ENCODE measurements at places on chromosomes 6 and 20. TPM values are rescaled to one million over a fixed set of nuclear protein-coding genes. Genes with fewer than 3 reads are reported as not detected.

Gene PLG
- 1.2 TPM for total RNA-seq

Gene MRPL14
- total RNA-seq = 91.1 TPM

Gene NTSR1
- total RNA-seq = not detected

Gene PCK1
- 0.56 TPM for total RNA-seq

Gene TRIM31
- total RNA-seq = 0.18 TPM

Gene TP53TG5
- not detected for total RNA-seq

DNA sequence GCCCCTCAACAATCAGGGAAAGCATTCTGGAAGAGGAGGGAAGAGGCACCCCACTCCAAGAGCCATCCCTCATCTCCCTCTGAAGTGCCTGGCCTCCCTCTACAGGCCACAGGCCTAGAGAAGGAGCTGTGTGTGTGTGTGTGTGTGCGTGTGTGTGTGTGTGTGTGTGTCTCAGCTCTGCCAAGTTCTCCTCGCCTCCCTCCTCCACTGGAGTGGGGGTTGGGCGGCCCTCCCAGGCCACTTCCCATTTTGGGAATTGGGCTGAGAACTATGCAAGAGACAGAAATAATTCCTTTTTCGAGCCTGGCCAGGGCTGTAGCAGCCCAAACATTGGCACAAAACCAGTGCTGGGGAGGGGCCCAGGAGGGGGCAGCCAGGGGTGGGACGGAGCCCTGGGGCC lies 35.7 kb downstream of the KCNB1 start:
- no peaks in the 10 kb centered on the region for H3K36me3 ChIP-seq
- no peaks in the 10 kb centered on the region for H3K4me1 ChIP-seq
- H3K27ac ChIP-seq = no peak overlapping the region
- H3K4me3 ChIP-seq = no peak overlapping the region
- peaks cover 5% of the 10 kb centered on the region for H3K27me3 ChIP-seq

DNA sequence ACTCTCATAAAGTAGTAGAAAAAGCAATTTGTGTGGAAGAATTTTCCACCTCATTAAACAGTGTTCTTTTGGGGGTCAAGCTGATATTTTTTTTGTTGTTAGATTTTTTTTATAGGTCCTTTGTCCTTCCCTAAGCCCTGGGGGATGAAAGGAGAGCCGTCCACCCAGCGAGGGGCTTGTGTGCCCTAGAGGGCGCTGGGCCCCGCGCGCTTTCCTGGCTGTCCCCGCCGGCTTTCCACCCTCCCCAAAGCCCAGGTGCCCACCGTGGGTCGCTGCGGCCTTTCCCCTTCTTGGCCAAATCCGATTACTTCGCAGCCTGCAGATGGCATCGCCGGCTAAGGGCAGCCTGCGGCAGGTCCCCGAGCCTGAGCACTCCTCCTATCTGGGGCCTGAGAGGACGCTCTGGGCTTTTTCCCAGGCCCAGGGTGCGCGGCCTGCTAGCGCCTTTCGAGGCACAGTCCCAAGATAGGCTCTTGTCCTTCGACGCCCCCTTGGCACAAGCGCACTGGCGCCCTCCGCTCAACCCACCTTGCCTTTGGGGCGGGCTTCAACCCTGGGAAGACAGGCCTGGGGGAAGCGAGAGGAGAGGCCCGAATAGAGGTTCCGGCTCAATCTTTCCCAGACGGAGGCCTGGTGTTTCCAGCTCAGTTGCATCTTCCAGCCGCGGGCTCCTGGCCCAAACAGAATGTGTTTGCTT lies 33.6 kb downstream of the TFAP2A start:
- H3K4me1 ChIP-seq = no peaks in the 10 kb centered on the region
- H3K27me3 ChIP-seq = peaks cover 10% of the 10 kb centered on the region
- H3K36me3 ChIP-seq = no peaks in the 10 kb centered on the region
- H3K4me3 ChIP-seq = no peak overlapping the region

GRCh38 chr6:106114492-106114891 lies 28.4 kb downstream of the PRDM1 start:
- no peaks in the 10 kb centered on the region for H3K27me3 ChIP-seq
- H3K27ac ChIP-seq = peak overlapping the region; percentile 63
- peaks cover 3% of the 10 kb centered on the region for H3K36me3 ChIP-seq
- DNase-seq = peak; percentile 62
- peaks cover 44% of the 10 kb centered on the region for H3K4me1 ChIP-seq

- no peak for DNase-seq
- H3K4me1 ChIP-seq = no peaks in the 10 kb centered on the region
- H3K36me3 ChIP-seq = no peaks in the 10 kb centered on the region
- no peaks in the 10 kb centered on the region for H3K27me3 ChIP-seq
- H3K4me3 ChIP-seq = no peak overlapping the region
These were observed 184.3 kb downstream of the CARMIL1 start for GRCh38 chr6:25463441-25463840.

- H3K27ac ChIP-seq = no peak overlapping the region
- H3K27me3 ChIP-seq = no peaks in the 10 kb centered on the region
- H3K4me1 ChIP-seq = peaks cover 4% of the 10 kb centered on the region
These were observed 21.1 kb downstream of the ABHD12 start for GRCh38 chr20:25369529-25369928.

GRCh38 chr6:110358553-110359160 lies 508 bp upstream of the METTL24 start:
- H3K4me3 ChIP-seq = no peak overlapping the region
- no peak overlapping the region for H3K27ac ChIP-seq
- H3K36me3 ChIP-seq = no peaks in the 10 kb centered on the region
- no peaks in the 10 kb centered on the region for H3K4me1 ChIP-seq

- no peaks in the 10 kb centered on the region for H3K36me3 ChIP-seq
- no peak overlapping the region for H3K27ac ChIP-seq
- H3K27me3 ChIP-seq = no peaks in the 10 kb centered on the region
- no peak for DNase-seq
- no peak overlapping the region for H3K4me3 ChIP-seq
- H3K4me1 ChIP-seq = no peaks in the 10 kb centered on the region
These were observed 459.5 kb downstream of the KIF16B start for GRCh38 chr20:16113736-16114135.

- H3K4me1 ChIP-seq = no peaks in the 10 kb centered on the region
- no peaks in the 10 kb centered on the region for H3K27me3 ChIP-seq
- H3K27ac ChIP-seq = no peak overlapping the region
- no peak for DNase-seq
These were observed 450.3 kb upstream of the GJE1 start for GRCh38 chr6:141682391-141682790.

DNA sequence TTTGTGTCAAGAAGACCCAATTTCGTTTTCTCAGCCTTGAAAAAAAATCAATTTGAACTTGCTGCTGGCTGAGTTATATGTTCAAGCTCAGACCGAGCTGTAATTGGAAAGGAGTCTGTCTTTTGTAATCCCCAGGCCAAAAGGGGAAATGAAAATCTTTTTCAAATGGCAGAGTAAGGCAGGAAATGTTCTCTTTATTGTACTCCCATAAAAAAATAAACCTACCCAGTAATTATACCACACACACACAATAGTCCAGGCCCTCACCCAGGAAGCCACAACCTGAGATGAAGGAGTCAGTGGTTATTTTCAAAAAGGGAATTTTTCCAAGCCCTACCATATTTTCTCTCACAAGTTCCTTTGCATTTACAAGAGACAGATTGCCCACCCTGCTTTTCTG lies 45.3 kb downstream of the CLIC5 start:
- H3K4me1 ChIP-seq = no peaks in the 10 kb centered on the region
- no peaks in the 10 kb centered on the region for H3K27me3 ChIP-seq

DNA sequence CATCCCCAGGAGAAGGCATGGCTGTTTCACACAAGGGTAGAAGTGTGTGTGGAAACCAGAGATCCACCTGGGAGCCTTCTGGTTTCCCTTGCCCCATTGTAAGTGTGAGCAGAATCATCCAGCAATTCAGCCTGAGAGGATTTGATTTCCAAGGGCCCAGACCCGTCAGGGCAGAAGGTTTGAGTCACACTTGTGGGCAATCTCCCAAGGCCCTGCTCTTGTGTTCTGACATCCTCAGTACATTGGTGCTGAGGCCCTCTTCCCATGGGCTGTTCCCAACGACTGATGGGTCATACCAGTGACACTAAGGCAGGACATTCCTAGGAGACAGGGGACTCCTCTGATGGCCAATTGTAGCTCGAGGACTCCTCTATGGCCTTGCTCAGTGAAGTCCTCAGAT lies 58.2 kb upstream of the POLR1H start:
- H3K27me3 ChIP-seq = peaks cover 2% of the 10 kb centered on the region
- DNase-seq = no peak
- H3K4me1 ChIP-seq = no peaks in the 10 kb centered on the region
- no peak overlapping the region for H3K4me3 ChIP-seq

- no peaks in the 10 kb centered on the region for H3K27me3 ChIP-seq
- no peak overlapping the region for H3K27ac ChIP-seq
- H3K4me3 ChIP-seq = no peak overlapping the region
- peaks cover 10% of the 10 kb centered on the region for H3K36me3 ChIP-seq
These were observed 45.1 kb downstream of the MTHFD1L start for GRCh38 chr6:150910561-150910960.

DNA sequence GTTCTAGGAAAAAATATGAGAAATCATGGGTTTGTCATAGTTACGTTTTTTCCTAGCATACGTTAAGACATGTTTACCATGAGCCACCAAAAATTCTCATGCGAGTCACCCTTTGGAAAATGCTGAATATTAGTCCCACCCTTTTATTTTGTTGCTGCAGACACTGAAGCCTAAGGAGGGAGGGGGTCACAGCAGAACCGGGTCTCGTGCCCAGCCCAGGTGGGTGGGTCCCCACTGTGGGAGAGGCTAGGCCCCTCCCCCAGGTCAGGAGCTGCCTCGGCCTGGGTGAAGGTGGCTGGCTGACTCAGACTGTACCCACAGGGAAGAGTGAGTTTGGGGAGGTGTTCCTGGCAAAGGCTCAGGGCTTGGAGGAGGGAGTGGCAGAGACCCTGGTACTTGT lies 26.2 kb upstream of the SRF start:
- H3K36me3 ChIP-seq = no peaks in the 10 kb centered on the region
- DNase-seq = no peak
- no peak overlapping the region for H3K27ac ChIP-seq
- H3K27me3 ChIP-seq = no peaks in the 10 kb centered on the region

GRCh38 chr6:54072635-54073313 lies 38.5 kb upstream of the MLIP start:
- H3K36me3 ChIP-seq = no peaks in the 10 kb centered on the region
- no peaks in the 10 kb centered on the region for H3K27me3 ChIP-seq
- H3K4me1 ChIP-seq = no peaks in the 10 kb centered on the region
- no peak for DNase-seq

DNA sequence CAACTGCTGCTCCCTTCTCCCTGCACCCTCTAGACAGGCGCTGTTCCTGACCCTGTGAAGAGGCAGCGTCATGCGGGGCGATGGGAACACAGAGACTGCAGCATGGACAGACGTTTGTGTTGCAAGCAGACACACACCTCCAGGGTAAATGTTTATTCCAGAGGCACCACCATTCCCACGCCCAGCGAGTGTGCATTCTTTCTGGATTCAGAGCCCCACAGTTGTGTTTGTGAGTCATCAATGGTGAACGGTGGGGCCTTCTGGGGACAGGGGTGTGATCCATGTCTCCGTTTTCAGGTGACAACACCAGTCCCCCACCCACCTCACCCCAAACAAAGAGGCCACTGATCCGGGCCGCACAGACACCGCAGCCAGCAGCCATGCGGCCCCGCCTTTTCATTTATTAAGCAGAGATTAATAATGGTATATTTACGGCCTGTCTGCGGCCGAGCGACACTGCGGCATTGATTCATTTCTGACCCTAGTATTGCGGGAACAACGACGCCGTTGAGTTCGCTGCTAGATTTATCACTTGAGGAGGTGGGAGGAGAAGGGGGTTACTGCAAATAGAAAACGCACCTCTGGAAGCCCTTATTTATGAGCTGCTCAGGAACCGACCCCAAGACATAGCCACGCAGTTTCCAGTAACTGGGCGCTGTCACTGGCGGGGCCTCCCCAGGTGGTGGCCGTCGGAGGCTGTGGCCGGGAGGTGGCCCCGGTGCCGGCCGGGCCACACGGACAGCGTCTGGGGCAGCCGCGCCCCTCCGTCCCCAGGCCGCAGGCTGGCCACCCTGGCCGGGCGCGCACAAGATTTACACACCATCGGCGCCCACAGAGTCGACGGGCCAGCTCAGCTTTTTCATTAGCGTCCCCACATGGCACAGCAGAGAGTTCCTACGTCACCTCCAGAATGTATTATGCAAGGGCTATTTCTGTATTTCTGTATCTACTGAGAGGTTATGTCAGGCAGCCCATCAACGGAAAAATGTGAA lies 367.6 kb downstream of the THBS2 start:
- no peaks in the 10 kb centered on the region for H3K27me3 ChIP-seq
- H3K27ac ChIP-seq = no peak overlapping the region
- no peak overlapping the region for H3K4me3 ChIP-seq
- no peaks in the 10 kb centered on the region for H3K36me3 ChIP-seq
- no peaks in the 10 kb centered on the region for H3K4me1 ChIP-seq

DNA sequence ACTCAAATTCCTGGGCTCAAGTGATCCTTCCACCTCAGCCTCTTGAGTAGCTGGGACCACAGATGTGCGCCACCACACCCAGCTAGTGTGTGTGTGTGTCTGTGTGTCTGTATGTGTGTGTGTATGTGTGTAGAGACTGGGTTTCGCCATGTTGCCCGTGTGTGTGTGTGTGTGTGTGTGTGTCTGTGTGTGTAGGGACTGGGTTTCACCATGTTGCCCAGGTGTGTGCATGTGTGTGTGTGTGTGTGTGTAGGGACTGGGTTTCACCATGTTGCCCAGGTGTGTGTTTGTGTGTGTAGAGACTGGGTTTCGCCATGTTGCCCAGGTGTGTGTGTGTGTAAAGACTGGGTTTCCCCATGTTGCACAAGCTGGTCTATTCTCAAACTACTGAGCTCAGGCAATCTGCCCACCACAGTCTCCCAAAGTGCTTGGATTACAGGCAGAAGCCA lies 28.3 kb downstream of the CDK5RAP1 start:
- H3K4me3 ChIP-seq = no peak overlapping the region
- H3K27me3 ChIP-seq = no peaks in the 10 kb centered on the region

DNA sequence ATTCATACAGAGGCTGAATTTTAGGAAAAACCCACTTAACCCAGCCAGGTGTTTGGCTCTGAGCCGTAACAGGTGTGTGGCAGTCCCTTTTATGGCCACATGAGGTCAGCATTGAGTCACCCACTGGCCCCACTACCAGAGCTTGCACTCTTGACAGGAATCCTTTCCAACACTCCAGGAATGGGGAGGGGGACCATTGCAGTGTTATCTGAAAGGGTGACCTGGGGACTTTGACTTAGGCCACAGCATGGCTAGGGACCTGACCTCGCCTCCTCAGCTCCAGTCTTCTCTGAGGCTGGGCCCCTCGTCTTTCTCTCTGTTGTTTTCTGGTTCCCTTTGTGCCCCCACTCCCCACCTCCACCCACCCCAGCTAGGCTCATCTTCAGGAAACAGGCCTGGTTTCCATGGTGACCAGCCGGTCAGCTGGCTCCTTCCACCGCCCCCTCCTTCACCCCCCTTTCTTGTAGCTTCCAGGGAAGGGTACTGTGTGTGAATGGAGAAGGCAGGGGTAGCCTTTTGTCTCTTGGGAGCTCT lies 2.1 kb upstream of the TMEM151B start:
- no peak overlapping the region for H3K27ac ChIP-seq
- H3K36me3 ChIP-seq = no peaks in the 10 kb centered on the region
- peaks cover 4% of the 10 kb centered on the region for H3K27me3 ChIP-seq
- H3K4me1 ChIP-seq = peaks cover 22% of the 10 kb centered on the region
- H3K4me3 ChIP-seq = no peak overlapping the region

- DNase-seq = no peak
- no peak overlapping the region for H3K27ac ChIP-seq
These were observed 541.6 kb upstream of the POU3F2 start for GRCh38 chr6:98292810-98293209.

Data from GM12878 (cell line).